ENCODE measurements at places on chromosomes 1 and 21. TPM values are rescaled to one million over a fixed set of nuclear protein-coding genes. Genes with fewer than 3 reads are reported as not detected.

DNA sequence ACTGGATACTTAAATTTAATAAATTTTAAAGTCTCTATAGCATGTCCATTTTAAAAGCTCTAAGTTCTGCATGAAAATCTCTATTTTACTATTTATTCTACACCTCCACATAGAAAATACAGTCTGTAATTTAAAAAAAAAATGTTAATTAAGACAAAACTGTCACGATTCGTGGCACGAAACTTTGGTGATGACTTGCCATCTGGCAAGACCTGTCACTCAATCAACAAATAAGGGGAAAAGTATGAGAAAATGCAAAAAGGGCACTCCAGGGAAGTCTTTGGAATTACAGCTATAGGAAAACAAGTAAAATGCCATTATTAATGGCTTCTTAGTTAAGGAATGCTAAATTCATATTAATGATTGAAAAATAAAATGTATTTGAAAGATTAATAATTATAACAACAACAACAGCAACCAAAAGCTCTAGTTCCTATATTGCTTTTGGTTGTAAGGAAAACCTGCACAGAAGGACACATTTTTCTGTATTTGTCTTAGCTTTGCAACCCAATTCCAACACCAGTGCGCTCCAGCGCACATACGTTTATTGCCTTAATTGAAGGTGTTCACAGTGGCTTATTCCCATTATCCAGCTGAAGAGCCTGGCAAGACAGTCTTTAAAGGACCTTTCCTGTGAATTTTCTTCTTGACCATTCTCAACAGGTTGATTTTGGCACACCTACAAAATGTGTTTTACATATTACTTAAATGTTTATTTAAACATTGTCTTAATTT, 107.8 kb downstream of the PLPPR5 start:
- DNase-seq = no peak

- DNase-seq = no peak
Measured at GRCh38 chr1:9633493-9633892, 18.0 kb upstream of the PIK3CD start.

DNA sequence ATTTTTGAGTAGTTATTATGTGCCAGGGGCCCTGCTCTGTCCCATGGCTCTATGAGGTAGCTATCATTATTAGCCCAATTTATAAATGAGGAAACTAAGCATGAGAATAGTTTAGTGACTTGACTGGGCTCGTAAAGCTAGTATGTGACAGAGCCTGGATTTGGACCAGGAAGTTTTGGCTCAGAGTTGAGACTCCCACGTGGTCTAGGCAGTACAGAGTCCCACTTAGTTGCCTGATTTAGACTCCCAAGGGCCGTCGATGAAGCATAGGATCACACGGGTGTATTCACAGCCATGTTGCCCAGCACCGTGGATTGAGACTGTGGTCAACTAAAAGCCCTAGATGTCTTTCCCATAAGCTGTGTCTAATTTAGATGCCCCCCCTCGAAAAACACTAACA, 81.7 kb downstream of the DDX20 start:
- DNase-seq = no peak

- no peak for DNase-seq
Measured at GRCh38 chr1:84711121-84711520, 20.9 kb upstream of the SSX2IP start.

GRCh38 chr1:117275055-117275454, 64.3 kb upstream of the VTCN1 start:
- no peak for DNase-seq

- DNase-seq = no peak
Measured at GRCh38 chr1:118783095-118783758, 204.9 kb downstream of the TBX15 start.

GRCh38 chr1:114700036-114700600, 4.8 kb upstream of the AMPD1 start:
- DNase-seq = no peak

The HPCAL4 gene
- total RNA-seq = 0.69 TPM

The HES3 gene
- total RNA-seq = not detected

DNA sequence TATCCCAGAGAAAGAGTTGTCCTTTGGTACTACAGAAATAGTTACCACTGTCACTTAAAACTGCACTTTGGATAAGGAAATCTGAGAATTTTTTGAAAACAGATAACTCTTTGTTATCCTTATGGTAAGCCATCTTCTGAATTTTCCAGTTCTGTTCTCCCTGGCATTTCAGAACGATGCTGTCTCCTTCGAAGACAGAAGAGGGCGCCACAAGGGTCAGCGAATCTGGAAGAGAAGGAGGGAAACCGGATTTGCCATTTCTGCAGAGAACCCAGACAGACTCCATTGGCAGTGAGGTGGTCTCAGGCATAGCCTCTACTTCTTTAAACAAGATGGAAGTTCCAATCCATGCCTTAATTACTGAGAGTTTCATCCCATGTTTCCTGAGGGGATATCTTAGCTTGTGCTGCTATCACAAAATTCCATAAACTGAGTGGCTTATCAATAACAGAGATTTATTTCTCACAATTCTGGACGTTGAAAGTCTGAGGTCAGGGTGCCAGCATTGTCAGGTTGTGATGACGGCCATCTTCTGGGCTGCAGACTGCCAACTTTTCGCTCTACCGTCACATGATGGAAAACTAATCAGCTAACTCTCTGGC, 6.4 kb downstream of the FCRL2 start:
- DNase-seq = no peak

The C1orf115 gene
- 1.8 TPM for total RNA-seq

GRCh38 chr21:19731251-19731650, 1267.0 kb upstream of the NCAM2 start:
- DNase-seq = no peak

The RHBG gene
- 0.88 TPM for total RNA-seq

GRCh38 chr21:45894450-45894825, 87.1 kb upstream of the COL6A1 start:
- DNase-seq = no peak

DNA sequence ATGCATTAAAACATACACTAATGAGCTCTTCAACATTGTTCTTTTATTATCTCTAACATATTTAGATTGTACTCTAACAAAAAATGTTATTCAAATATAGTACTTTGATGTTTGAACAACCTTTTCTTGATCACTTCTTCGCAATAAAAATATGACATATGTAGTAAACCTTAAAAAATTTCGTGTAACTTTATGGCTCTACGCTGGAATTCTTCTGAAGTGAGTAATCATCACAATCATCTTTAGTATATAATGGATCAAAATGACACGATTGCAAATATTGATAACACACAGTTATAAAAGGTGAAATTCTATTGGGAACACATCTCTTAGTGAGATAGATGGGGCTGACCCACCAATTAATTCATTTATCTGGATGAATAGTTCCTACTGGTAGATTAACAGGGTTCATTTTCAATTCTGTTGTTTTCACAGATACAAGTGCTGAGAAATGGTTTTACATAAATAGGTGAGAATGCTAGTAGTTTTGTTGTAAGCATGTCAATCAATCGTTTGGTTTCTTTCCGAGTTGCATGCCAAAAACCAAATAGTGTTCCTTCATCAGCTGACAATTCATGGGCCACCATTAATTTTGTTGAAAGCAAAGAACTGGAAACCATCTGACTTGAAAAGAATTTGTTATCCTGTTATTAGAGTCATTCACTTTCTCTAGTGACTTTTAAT, 1.5 kb upstream of the ZMPSTE24 start:
- no peak for DNase-seq

DNA sequence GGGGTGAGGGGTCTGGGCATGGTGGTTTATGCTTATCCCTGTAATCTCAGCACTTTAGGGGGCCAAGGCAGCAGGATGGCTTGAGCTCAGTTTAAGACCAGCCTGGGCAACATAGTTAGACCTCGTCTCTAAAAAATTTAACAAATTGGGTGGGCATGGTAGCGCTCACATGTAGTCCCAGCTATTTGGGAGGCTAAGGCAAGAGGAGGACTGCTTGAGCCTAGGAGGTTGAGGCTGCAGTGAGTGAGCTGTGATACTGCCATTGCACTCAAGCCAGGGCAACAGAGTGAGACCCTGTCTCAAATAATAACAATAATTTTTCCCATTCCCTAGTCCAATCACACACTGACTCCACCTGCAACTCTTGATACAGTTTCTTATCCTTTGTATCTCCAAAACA, 6.3 kb downstream of the WASF2 start:
- DNase-seq = no peak

The CASZ1 gene
- 11.2 TPM for total RNA-seq

The CELA3A gene
- not detected for total RNA-seq

All from mesothelial cell of epicardium (in vitro differentiated cells).